Breast epithelium (tissue), 4 donors: ENCODE measurements at places on chromosomes 2 and 18. TPM values are rescaled to one million over a fixed set of nuclear protein-coding genes. Genes with fewer than 3 reads are reported as not detected.
A peak's percentile ranks its signal among the peaks of the same experiment; 100 is the strongest.

Gene SFT2D3
- 12.3 TPM for total RNA-seq

Gene LOXL3
- 6.6 TPM for total RNA-seq

Gene TRABD2A
- 5.6 TPM for total RNA-seq

GRCh38 chr2:32227492-32227891 lies 37.2 kb downstream of the NLRC4 start:
- H3K27me3 ChIP-seq, result no peaks in the 10 kb centered on the region
- H3K4me1 ChIP-seq, result no peaks in the 10 kb centered on the region
- no peak overlapping the region for H3K4me3 ChIP-seq
- no peak overlapping the region for H3K27ac ChIP-seq

DNA sequence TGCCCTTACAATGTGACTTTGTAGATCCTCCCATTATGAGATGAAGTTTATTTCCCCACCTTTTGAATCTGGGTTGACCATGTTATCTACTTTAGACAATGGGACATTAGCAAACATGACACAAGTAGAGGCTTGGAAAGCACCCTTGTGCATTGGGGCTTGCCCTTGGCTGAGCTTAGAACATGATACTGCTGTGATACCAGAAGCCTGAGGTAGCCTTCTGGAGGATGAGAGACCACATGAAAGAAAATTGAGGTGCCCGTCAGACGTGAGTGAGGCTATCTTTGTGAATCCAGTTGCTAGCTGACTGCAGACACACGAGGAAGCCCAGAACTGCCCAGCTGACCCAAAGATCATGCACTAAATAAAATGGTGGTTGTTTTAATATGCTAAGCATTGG lies 341.2 kb downstream of the CYP26B1 start:
- no peaks in the 10 kb centered on the region for H3K36me3 ChIP-seq
- H3K4me3 ChIP-seq, result no peak overlapping the region
- no peak overlapping the region for H3K27ac ChIP-seq
- no peaks in the 10 kb centered on the region for H3K27me3 ChIP-seq
- H3K4me1 ChIP-seq, result no peaks in the 10 kb centered on the region

Gene GGCX
- 26.7 TPM for total RNA-seq

DNA sequence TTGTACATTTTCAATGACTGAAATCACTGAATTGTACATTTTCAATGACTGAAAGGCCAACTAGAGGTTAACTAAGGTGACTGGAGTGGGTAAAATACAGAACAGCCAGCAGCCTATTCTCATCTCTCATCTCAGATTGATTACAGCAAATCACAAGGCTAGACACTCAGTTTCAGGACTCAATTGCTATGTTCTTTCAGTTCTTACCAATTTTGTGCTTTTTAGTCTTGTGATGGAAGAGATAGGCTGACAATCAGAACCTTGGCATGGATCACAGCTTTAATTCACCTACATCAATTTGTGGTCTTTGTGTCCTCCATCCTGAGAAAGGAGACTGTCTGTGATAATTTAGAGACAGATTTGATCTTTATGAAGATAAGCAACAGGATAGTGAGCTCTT lies 124.7 kb downstream of the GULP1 start:
- no peak overlapping the region for H3K4me3 ChIP-seq
- H3K36me3 ChIP-seq, result no peaks in the 10 kb centered on the region
- H3K27me3 ChIP-seq, result no peaks in the 10 kb centered on the region
- no peaks in the 10 kb centered on the region for H3K4me1 ChIP-seq

- no peak overlapping the region for H3K4me3 ChIP-seq
- no peak overlapping the region for H3K27ac ChIP-seq
- H3K36me3 ChIP-seq, result no peaks in the 10 kb centered on the region
- H3K4me1 ChIP-seq, result peaks cover 5% of the 10 kb centered on the region
Observed at GRCh38 chr2:121505005-121505404, 25.7 kb upstream of the RNU4ATAC start.

DNA sequence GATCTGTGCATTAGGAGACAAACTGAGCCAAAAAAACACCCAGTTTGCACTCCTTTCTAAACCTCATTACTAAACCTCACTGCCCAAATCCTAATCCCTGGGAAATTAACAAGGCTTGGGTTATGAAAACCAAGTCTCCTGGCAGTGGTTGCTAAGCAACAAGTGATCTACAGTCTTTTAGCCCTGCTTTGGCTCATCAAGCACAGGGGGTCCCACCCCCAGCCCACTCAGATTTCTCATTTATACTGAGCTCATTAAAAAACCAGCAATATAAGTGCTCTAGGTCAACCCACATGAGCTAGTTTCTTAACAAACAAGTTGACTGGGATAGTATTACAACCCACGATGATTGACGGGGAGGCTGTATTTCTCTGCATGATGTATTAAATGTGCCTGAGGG lies 18.4 kb downstream of the DNER start:
- no peaks in the 10 kb centered on the region for H3K36me3 ChIP-seq
- no peak overlapping the region for H3K4me3 ChIP-seq
- H3K4me1 ChIP-seq, result no peaks in the 10 kb centered on the region
- no peak overlapping the region for H3K27ac ChIP-seq
- H3K27me3 ChIP-seq, result no peaks in the 10 kb centered on the region

GRCh38 chr2:133296401-133296800 lies 271.9 kb downstream of the NCKAP5 start:
- H3K36me3 ChIP-seq, result no peaks in the 10 kb centered on the region
- H3K27ac ChIP-seq, result no peak overlapping the region

Gene NEB
- total RNA-seq, result 2.0 TPM

Gene TLX2
- not detected for total RNA-seq

DNA sequence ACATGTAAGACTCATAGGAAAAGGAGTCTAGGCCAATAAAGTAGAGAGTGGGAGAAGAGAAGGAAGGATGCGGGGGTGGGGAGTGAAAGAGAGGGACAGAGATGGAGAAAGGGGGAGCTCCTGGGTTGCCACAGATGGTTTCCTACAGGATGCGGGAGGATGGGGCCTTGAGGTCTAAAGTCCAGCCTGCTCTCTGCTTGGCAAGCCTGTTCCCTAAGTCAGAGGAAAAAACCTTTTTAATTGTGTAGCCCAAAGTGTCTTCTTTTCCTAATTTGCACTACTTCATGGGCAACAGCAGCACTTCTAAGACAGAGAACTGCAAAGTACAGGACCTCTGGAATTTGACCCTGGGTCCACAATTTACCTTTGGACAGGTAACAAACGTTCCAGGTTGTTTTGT lies 1.4 kb upstream of the FAM110C start:
- H3K36me3 ChIP-seq, result no peaks in the 10 kb centered on the region
- H3K4me1 ChIP-seq, result no peaks in the 10 kb centered on the region
- H3K27ac ChIP-seq, result peak overlapping the region; percentile 92
- H3K4me3 ChIP-seq, result no peak overlapping the region
- no peaks in the 10 kb centered on the region for H3K27me3 ChIP-seq

GRCh38 chr2:70768590-70769085 lies 638 bp upstream of the ADD2 start:
- H3K4me3 ChIP-seq, result no peak overlapping the region
- H3K4me1 ChIP-seq, result no peaks in the 10 kb centered on the region
- peaks cover 5% of the 10 kb centered on the region for H3K27me3 ChIP-seq
- H3K27ac ChIP-seq, result no peak overlapping the region

DNA sequence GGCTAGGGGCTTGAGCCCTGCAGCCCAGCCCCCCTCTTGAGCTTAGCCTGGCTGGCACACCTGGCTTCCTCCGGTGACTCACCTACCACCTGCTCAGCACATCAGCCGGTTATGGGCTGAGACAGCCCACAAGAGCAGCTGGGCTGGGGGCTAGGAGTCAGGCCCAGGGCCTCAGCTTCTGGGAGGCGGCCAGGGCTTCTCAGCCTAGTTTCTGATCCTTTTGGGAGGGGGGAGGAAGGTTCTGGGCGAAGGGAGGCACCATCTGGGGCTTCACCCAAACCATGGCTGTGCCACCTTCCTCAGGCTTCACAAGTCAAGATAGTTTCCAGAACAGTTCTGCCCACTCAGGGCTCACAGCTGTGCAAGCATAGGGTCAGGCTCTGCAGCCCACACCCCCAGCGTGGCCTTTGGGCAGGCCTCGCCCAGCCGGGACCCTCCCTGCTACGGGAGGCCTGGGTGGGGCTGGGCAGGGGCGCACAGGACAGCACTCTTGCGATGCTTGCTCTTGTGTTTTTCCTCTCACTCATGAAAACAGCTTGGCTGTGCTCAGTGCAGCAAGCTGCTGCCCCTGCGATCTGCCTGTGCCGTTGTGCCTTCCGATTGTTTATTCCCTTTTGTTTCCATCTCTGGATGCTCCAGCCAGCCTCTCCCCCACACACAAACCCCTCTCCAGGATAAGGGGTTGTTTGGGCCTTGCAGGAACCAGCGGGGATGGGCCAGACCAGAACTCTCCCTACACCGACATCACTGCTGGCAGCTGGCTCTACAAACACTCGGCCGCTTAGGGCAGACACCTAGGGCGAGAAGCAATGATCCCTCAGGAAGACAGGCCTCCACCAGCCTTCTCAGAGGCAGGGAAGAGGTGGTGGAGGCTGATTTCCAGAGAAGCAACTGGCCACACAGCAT lies 26.1 kb upstream of the SEMA4C start:
- no peak for DNase-seq
- no peaks in the 10 kb centered on the region for H3K27me3 ChIP-seq
- H3K27ac ChIP-seq, result peak overlapping the region; percentile 29
- H3K4me1 ChIP-seq, result peaks cover 43% of the 10 kb centered on the region

DNA sequence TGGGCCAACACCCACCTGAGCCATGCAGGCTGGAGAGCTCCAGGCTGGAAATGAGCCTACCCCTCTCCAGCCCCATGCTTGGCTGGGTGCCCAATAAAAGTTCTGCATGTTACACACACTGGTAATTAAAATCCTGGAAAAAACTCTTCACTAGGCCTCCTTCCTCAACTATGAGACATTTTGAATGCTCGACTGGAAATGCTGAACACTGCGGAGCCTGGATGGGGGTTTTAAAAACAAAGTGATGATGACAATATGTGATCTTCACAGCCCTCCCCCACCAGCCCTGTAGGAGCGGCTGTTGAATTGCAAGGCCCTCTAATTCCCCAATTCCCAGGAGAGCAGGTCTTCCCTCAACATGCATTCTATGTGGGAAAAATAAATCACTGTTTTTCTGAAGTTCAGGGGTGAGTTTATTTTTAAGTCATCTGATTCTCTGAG lies 179.2 kb downstream of the TTC32 start:
- H3K27ac ChIP-seq, result no peak overlapping the region
- H3K4me1 ChIP-seq, result no peaks in the 10 kb centered on the region
- H3K4me3 ChIP-seq, result no peak overlapping the region
- no peaks in the 10 kb centered on the region for H3K27me3 ChIP-seq
- DNase-seq, result no peak
- no peaks in the 10 kb centered on the region for H3K36me3 ChIP-seq
